ENCODE measurements at places on chromosomes 13 and 19.

DNA sequence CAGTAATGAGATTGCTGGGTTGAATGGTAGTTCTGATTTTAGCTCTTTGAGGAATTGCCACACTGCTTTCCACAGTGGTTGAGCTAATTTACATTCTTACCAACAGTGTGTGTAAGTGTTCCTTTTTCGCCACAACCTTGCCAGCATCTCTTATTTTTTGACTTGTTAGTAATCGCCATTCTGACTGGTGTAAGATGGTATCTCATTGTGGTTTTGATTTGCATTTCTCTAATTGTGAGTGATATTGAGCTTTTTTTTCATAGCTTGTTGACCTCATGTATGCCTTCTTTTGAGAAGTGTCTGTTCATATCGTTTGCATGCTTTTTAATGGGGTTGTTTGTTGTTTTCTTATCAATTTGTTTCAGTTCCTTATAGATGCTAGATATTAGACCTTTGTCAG lies 245.0 kb downstream of the MTUS2 start:
- no peaks in the 10 kb centered on the region for H3K36me3 ChIP-seq
- H3K4me1 ChIP-seq, result no peaks in the 10 kb centered on the region
- no peak overlapping the region for H3K27ac ChIP-seq
- DNase-seq, result no peak
- no peaks in the 10 kb centered on the region for H3K27me3 ChIP-seq
- no peak overlapping the region for H3K4me3 ChIP-seq

GRCh38 chr13:21015284-21015683 lies 46.1 kb downstream of the LATS2 start:
- no peaks in the 10 kb centered on the region for H3K27me3 ChIP-seq
- peaks cover 28% of the 10 kb centered on the region for H3K4me1 ChIP-seq
- no peak for DNase-seq
- no peak overlapping the region for H3K4me3 ChIP-seq
- H3K27ac ChIP-seq, result no peak overlapping the region

DNA sequence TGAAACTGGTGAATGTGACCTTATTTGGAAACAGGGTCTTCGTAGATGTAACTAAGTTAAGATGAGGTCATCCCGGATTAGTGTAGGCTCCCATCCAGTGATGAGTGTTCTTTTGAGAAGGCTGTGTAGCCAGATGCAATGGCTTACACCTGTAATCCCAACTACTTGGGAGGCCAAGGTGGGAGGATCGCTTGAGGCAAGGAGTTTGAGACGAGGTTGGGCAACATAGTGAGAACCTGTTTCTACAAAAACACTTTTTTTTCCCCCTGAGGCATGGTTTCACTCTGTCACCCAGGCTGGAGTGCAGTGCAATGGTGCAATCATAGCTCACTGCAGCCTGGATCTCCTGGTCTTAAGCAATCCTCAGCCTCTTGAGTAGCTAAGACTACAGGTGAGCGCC lies 36.4 kb downstream of the FBN3 start:
- H3K4me3 ChIP-seq, result no peak overlapping the region
- H3K27ac ChIP-seq, result no peak overlapping the region
- DNase-seq, result no peak
- no peaks in the 10 kb centered on the region for H3K36me3 ChIP-seq
- no peaks in the 10 kb centered on the region for H3K4me1 ChIP-seq

DNA sequence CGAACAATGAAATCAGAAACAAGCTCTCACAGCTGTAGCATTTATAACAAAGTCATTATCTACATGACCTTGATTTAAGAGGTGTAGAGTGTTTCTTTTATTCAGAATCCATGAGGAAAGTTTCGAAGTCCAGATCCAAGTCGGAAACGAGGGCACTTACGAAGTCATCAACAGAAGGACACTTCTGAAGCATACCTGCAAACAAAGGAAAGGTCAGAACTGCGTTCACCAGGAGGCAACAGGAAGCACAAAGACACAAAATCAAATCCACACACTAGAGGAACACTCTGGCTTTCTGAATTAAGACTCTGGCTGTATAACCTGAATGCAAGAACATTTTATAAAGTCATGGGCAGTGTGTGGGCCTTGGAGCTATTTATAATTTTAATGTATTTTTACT lies 158.9 kb downstream of the MIPEP start:
- no peak for DNase-seq
- no peaks in the 10 kb centered on the region for H3K36me3 ChIP-seq
- no peak overlapping the region for H3K4me3 ChIP-seq
- H3K27me3 ChIP-seq, result no peaks in the 10 kb centered on the region
